ENCODE measurements at places on chromosomes 13 and 19. TPM values are rescaled to one million over a fixed set of nuclear protein-coding genes. Genes with fewer than 3 reads are reported as not detected.
A peak's percentile ranks its signal among the peaks of the same experiment; 100 is the strongest.

DNA sequence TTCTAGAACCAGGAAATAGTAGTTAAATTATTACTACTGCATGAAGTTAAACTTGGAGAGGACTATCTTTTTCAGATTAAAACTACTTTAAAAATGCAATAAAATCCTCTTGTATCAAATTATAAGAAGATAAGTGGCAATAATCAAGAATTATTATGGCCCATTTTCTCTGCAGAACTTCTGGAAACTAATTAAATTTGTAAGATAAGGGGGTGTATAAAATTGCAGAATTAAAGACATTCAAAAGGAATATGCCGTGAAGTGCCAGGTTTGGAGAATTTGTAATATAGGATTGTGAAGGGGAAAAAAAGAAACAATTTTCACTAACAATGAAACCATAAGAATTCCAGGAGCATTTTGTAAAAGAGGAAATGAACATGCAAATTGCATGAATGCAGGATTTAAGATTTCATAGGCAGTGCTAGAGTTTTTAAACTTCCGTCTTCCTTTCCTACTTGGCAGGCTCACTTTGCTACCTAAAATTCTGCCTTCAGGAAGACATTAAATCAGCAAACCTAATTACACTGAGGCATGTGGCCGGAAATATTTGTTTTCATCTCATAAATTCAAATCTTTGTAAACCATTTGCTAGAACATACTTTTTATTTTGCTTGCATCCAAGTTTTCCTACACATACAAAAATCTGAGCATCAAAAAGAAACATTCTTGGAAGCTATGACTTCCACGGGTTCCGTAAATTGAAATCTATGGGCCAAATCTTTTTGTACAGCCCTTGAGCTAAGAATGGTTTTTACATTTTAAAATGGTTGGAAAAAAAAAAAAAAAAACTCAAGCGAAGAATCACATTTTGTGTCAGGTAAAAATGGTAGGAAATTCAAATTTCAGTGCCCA, 166.9 kb downstream of the DCLK1 start:
- no peak overlapping the region for H3K4me3 ChIP-seq
- no peaks in the 10 kb centered on the region for H3K27me3 ChIP-seq
- no peak for DNase-seq
- H3K4me1 ChIP-seq: no peaks in the 10 kb centered on the region
- H3K27ac ChIP-seq: no peak overlapping the region

DNA sequence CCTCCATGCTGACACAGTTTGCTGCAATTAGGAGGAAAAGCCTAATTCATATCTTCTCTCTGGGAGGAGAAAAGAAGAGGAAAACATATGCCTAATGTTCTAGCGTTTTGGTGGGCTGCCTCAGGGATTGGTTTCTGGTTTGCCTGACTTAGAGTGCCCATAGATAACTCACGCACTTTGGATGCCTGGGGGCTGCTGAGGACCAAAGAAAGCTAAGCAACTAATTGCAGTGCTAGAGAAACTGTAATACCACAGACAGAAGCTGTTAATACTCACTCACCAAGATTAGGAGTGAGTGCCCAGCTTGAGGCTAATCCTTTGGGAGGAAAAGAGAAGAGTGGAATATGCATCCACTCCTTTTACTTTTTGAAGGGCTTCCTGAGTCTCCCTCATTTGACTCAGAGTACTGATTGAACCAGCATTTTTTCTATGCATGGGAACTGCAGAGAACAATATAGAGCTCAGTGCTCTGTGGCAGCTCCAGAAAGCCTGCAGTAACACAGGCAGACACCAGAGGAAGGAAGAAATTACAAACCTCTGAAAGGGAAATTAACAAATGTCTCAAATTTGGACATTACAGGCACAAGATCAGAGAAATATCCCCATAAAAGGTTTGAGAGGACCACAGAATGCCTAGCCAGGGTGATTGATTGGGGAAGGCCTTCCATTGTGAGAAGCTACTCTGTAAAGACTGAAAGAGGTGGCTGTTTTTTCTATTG, 666.4 kb downstream of the OLFM4 start:
- H3K36me3 ChIP-seq: peaks cover 1% of the 10 kb centered on the region
- H3K27ac ChIP-seq: no peak overlapping the region
- no peak overlapping the region for H3K4me3 ChIP-seq

DNA sequence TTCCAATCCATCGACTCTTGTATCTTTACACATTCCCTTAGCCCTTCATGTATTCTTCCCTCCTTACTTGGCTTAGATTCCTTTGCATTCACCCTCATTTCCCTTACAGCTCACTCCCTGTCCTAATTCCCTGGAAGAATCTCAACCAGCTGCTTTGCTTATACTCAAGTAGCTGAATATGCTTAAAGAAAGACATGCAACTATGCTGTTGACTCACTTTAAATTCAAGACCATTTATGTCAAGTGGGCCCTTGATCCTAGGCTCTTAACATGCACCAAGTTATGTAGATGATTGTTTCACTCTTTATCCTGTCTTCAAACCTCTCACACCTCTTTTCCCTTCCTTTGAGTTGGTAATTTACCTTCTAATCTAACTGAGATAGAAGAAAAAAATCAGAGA, 7.4 kb downstream of the CCDC122 start:
- DNase-seq: no peak
- no peaks in the 10 kb centered on the region for H3K36me3 ChIP-seq
- no peaks in the 10 kb centered on the region for H3K27me3 ChIP-seq
- peaks cover under 1% of the 10 kb centered on the region for H3K4me1 ChIP-seq

DNA sequence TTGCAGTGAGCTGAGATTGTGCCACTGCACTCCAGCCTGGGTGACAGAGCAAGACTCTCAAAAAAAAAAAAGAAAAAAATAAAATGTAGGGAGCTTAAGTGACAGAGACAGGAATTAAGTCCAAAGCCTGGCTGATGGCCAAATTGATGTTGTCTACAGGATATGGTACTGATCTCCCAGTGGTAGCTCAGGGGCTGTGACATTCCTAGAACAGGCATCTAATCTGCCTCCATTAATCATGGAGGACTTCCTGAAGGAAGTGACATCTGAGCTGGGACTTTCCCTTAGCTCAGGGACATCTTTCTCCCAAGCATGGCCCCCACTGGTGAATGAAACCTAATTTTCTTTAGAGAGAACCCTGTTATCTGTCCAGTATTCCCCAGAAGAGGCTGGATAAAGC, 11.4 kb upstream of the EDDM13 start:
- H3K27ac ChIP-seq: no peak overlapping the region
- no peak overlapping the region for H3K4me3 ChIP-seq
- no peaks in the 10 kb centered on the region for H3K36me3 ChIP-seq
- no peak for DNase-seq

Gene TSSK6
- total RNA-seq: 5.6 TPM

Gene ZNF556
- total RNA-seq: not detected

- no peak overlapping the region for H3K4me3 ChIP-seq
- DNase-seq: no peak
- H3K4me1 ChIP-seq: peaks cover 15% of the 10 kb centered on the region
Measured at GRCh38 chr19:32519023-32519422, 62.0 kb upstream of the PDCD5 start.

- no peak for DNase-seq
- peaks cover 8% of the 10 kb centered on the region for H3K36me3 ChIP-seq
- H3K27me3 ChIP-seq: peaks cover 19% of the 10 kb centered on the region
- H3K4me3 ChIP-seq: peak overlapping the region; percentile 80
- peaks cover 90% of the 10 kb centered on the region for H3K4me1 ChIP-seq
Measured at GRCh38 chr13:30738526-30739236, 3.3 kb downstream of the ALOX5AP start.

- H3K27ac ChIP-seq: peak within 1 kb of the TSS; percentile 53
- H3K4me3 ChIP-seq: peak within 1 kb of the TSS; percentile 94
- peaks cover 18% of the 10 kb centered on the region for H3K36me3 ChIP-seq
- H3K27me3 ChIP-seq: no peaks in the 10 kb centered on the region
- peaks cover 18% of the 10 kb centered on the region for H3K4me1 ChIP-seq
- DNase-seq: peak; percentile 69
Measured at GRCh38 chr19:6459262-6460098, at the start of gene SLC25A23. TSS of gene SLC25A23 (minus strand) at chr19:6459792. CDS start at chr19:6459628, 164 bp downstream.

Gene GDF15
- total RNA-seq: 0.60 TPM

DNA sequence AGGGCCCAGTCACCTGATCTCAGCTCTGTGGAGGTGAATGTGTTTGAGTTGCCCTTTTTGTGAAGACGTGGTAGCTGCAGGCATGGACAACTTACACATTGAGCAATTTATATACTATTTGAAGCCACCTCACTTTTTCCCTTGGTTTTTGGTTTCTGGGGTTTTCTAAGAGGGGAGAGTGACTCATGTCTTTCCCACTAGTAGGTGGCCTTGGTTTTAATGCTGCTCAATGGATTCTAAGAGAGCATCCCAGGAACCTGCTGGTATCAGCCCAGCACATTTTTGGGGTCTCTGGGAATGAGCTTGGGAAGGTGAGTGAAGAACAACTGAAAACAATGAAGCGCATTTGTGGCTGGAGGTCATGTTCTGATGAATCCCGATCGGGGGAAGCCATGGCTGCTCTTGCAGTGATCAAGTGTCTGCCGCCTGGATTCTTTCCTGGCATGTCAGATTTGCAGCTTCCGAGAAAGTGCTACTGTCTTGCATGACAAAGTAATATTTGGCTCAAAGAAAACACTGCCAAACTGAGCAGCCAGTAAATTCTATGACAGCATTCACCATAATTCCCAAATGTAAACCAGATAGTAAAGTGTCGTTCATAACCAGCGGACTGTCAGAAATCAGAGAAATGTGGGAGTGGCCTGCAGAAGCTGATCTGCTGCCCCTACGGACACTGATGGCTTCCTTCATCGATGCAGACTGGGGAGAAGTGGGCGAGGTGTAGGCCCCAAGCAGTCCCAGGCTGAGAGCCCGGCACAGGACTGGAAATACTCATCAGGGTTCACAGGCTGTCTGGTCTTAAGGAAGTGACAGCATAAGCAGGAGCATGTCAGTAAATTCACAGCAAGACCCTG, 98.7 kb downstream of the COL4A2 start:
- H3K4me1 ChIP-seq: peaks cover 8% of the 10 kb centered on the region
- H3K27me3 ChIP-seq: peaks cover 80% of the 10 kb centered on the region
- H3K36me3 ChIP-seq: peaks cover 3% of the 10 kb centered on the region
- DNase-seq: no peak
- no peak overlapping the region for H3K4me3 ChIP-seq

Gene ZNF414
- 29.9 TPM for total RNA-seq

DNA sequence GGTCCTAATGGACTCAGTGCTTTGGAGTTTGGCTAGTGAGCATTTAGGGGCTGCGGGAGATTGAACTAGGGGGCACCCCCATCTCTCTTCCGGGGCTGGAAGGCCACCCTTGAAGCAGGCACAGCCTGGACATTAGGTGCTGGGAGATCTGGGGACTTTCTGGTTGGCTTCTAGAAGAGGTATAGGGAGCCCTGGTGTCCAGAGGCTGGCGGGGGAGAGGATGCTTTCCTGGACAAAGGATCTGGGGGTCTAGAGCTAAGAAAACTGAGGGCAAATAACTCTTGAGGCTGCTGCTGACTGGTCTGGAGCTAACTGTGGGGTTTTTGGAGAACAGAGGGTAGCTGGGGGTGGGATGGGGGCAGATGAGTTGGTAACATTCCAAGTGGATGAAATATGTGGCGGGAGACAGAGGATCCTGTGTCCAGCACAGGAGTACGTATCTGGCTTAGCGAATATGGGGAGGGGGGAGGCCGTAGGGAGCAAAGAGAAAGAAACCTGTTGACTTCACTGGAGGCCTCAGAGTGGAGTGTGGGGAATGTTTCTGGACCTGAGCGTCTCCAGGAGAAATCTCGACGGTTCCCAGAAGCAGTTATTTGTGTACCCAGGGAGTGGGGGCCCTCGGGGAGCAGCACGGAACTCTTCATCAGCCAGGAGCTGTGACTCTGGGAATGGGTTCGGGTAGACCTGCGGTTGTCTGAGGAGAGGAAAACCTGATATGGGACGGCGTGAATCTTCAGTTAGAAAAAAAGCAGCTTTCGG, 1.4 kb downstream of the HNRNPUL1 start:
- no peaks in the 10 kb centered on the region for H3K27me3 ChIP-seq
- peak overlapping the region; percentile 90 for H3K4me3 ChIP-seq
- peak overlapping the region; percentile 96 for H3K27ac ChIP-seq
- peak; percentile 25 for DNase-seq
- H3K4me1 ChIP-seq: peaks cover 45% of the 10 kb centered on the region

Gene TEX26
- total RNA-seq: not detected

Gene LGALS4
- total RNA-seq: 4.1 TPM

Gene NRTN
- 2.7 TPM for total RNA-seq

Gene CAPN12
- total RNA-seq: 15.2 TPM

DNA sequence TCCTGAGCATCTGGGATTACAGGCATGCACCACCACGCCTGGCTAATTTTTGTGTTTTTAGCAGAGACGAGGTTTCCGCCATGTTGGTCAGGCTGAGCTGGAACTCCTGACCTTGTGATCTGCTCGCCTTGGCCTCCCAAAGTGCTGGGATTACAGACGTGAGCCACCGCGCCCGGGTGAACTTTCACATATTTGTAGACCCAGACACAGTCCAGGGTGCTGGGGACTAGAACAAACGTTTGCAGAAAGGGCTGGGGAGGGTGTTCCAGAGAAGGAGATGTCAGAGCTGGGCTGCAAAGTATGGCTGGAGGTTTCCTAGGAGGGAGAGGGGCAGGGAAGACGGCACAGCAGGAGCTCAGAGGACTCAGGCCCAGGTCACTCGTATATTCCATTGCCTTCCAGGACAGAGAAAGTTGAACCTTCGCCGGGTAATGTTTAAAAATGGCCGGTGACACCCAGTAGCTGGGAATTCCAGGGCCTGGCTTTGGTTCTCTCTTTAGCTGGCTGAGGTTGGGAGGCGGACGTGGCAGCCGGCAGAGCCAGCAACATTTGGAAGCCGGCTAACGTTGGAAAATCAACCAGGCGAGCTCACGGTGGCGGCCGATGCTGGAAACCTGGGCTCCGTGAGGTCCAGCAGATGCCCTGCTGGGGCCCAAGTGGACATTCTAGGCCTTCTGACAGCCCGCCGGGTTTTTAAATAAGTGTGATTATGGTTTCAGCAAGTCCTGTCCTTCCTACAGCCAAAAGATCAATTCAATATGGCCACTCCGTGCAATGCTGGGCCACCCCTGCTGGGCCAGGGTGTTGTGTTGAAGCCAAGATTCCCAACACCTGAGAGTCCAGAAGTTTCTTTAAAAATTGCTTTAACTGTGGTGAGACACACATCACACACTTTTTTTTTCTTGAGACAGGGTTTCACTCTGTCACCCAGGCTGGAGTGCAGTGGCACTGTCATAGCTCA, 41.5 kb downstream of the NFIC start:
- no peak for DNase-seq
- H3K27me3 ChIP-seq: no peaks in the 10 kb centered on the region
- no peaks in the 10 kb centered on the region for H3K4me1 ChIP-seq
- H3K36me3 ChIP-seq: no peaks in the 10 kb centered on the region

DNA sequence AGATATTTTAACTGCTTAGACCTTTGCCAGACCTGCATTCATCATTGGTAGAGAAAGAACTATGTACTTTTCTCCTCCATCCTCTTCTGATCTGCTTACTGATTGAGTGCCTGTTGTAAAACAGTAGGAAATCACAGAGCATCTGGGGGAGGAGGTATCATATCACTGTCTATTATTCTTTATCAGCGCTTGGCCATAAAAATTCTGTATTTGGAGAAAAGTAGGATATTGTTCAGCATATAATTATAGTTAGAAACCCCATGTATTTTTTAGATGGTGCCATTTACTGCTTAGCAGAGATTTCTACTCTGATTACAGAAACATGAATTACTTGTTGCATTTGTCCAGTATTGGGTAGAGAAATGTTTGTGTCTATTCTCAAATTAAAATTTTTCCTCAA, 62.4 kb downstream of the URI1 start:
- peaks cover 30% of the 10 kb centered on the region for H3K4me1 ChIP-seq
- no peaks in the 10 kb centered on the region for H3K27me3 ChIP-seq
- no peak overlapping the region for H3K27ac ChIP-seq
- no peak overlapping the region for H3K4me3 ChIP-seq
- no peak for DNase-seq
- peaks cover 14% of the 10 kb centered on the region for H3K36me3 ChIP-seq

Data from activated T-cell treated with anti-CD3 and anti-CD28 coated beads, Interleukin-2, amount 50 U/mL, for 72 hours (primary cell).